ENCODE measurements at places on chromosomes 5 and 9. TPM values are rescaled to one million over a fixed set of nuclear protein-coding genes. Genes with fewer than 3 reads are reported as not detected.

DNA sequence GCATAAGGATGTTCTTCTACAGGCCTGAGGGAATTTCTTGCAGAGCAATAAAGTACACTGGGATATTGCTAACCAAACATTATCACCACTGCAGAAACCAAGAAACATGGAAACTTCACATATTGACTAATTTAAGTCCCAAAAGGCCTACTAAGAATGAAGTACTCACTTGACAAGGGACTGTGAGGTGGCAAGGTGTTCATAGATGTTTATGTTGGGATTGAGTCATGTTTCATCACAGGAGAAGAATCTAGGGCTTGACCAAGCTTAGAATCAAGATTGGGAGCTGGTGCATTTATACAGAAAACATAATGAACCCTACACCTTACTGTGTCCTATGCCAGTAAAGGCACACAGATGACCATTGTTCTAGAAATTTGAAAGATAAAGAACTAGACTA, 56.7 kb upstream of the GAS1 start:
- no peak for DNase-seq

- DNase-seq, result no peak
These were observed 53.0 kb upstream of the RFX3 start for GRCh38 chr9:3578786-3579185.

DNA sequence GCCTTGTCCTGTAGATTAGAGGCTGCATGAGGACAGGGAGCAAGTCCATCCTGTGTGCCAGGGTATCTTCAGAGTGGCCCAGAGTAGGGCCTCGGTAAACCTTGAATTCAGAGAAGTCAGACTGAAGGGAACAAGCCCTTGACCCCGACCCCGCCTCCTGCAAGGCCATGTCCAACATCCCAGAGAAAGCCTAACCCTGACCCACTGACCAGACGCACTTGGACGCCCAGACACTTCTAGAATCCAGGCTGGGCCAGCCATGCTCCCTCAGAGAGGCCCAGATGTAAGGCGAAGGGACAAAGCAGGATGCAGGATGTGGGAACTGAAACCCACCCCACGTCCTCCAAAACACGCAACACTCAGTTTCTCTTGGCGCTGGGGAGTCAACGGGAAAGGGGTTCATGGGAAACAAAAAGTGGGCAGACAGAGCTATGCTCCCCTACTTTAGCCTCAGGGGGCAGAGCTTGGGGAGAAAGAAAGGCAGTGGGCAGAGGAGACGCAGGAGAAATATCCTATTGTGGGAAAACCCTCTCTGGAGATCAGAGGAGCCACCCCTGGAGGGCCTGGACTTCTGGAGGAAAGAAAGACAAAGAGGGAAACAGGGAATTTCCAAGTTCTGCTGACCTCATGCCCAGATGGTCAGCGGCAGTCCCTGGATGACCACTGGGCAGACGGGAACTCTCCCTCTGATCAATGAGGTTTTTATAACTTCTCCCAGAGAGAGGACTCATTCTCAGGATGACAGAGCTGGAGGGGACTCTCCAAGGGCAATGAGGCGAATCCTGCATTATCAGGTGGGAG, 13.0 kb downstream of the TNIP1 start:
- DNase-seq, result no peak

GRCh38 chr5:88876714-88877113, 6.3 kb downstream of the MEF2C start:
- DNase-seq, result no peak

GRCh38 chr5:159156426-159157238, 52.7 kb downstream of the RNF145 start:
- no peak for DNase-seq

Gene TCF7
- 3.4 TPM for total RNA-seq

Gene CD72
- 0.77 TPM for total RNA-seq

Data from left ventricle myocardium superior (tissue), 1 donor.